Activated naive CD4-positive, alpha-beta T cell (primary cell): ENCODE measurements at places on chromosomes 16 and 17.

DNA sequence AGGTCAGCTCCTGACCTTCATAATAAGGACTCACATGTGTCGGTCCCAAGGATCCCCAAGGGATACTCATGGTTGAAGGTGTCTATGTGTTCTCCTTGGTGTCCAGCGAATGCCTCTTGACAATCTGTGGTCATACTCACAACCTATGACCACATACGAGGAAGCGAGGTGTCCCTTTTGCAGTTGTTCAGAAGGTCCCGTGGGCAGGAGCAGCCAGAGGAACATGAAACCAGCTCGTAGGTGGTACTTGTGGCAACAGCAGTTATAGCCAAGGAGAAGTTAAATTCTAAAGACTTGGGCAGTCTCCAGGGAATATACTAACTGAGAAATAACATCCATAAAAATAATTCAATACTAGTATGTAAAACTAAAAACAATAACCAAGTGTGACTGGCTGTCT, 685.3 kb downstream of the WWOX start:
- no peak for DNase-seq

- DNase-seq: no peak
Measured at GRCh38 chr17:71935341-71935740, 185.5 kb upstream of the SOX9 start.

- DNase-seq: peak; percentile 13
Measured at GRCh38 chr16:9008601-9009260, 45.0 kb upstream of the USP7 start.

DNA sequence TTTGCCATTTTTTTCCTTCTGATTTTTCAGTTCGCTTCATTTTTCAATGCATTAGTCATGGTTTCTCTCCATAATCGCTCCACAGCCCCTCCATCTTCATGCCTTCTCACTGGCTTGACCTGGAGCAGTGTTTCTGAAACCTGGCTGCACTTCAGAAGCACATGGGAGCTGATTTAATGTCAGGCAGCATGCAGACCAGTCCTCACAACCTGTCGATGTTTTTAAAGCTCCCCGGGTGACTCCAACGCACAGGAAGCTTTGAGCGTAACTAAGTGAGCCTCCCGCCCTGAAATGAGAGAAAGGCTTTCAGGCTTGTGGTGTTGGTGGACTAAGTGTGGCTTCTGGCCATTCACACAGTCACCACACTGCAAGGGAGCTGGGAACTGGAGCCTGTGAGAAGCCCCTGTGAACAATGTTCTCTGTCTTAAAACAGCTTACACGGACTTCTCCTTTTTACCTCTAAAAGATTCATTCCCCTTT, 16.8 kb upstream of the DRG2 start:
- no peak for DNase-seq

DNA sequence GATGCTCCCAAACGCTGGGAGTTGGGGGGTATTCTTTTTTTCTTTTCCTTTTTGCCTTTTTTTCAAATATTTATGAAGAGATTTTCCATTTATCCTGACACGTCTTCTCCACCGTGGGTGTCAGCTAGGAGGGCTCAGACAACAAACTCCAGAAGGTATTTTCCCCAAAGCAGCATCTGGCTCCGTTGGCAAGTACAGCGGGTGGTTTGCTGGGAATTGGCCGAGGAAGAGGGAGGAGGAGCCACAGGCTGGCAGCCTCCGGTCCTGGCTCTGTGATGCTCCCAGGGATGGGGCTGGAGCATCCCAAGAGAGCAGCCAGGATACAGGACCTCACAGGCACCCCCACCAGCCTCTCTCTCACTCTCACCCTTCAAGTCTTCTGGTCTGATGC, 10.9 kb upstream of the CACNG4 start:
- no peak for DNase-seq

DNA sequence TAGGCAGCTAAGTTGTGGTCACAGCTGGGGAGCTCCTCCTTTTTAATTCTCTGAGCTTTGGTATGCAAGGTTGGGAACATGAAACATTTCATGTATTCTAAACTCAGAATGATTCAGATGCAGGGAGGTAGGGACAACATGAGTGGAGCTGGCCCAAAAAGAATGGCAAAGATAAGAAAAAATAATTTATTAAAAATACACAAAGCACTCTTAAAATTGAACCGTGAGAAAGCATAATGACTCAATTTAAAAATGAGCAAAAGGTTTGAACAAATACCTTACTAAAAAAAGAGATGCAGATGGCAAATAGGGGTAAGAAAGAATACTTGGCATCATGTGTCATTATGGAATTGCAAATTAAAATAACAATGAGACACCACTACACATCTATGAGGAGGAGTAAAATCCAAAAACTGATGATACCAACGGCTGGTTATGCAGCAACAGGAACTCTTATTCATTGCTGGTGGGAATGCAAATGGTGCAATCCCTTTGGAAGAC, 175.6 kb upstream of the IRX3 start:
- DNase-seq: no peak

- no peak for DNase-seq
Measured at GRCh38 chr16:25716186-25716585, 24.4 kb downstream of the HS3ST4 start.

DNA sequence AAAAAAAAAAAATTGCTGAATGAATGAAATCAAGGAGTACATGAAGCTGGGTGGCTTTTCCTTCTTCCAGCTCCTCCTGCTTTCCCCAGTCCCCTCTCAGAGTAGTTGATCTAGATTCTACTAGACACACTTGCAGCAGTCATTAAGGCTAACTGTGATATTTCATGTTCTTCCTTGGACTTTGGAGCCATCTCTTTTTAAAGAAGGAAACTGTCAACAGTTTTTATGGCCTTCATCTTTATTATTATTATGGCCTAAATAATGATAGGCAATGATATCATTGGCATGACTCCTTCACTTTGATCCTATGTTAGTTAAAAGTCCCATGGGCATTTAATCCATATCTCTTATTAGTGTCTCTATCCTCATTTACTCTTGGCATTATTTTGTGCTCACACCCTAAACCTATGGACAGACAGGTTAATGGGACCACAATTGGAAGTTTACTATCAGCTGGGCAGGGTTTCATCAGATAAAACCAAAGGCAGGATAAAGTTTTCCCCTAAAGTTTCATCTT, 9.7 kb downstream of the C17orf78 start:
- no peak for DNase-seq

GRCh38 chr16:87466975-87467501, 25.8 kb downstream of the ZCCHC14 start:
- no peak for DNase-seq

DNA sequence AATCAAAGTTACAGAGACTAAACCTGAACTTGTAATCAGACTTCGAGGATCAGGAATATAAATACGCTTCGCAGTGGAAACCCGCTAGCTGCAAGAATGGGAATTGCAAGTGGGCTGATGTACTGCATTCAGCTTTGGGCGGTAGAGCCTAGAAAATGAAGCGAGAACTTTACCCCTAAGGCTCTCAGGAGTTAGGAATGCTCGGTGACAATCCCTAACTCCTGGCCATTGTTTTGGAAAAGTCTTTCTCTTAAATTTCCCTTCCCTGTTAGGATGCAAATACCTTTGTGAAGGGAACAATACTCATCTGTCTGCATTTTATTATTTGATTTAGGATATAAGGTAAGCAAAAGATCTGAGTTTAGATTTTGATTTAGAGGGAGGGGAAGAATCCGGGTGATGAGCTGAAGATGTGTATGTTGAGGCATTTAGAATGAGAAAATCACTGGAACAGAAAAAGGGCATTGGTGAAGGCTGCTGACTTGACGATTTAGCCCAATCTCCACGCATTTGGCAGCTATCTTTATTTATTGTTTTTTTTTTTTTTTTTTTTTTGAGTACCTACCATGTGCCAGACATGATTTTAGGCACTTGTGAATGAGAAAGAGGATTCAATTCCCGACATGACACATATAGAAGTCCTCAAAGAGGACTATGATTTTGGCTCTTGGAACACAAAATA, 2.2 kb upstream of the TOX3 start:
- DNase-seq: no peak

DNA sequence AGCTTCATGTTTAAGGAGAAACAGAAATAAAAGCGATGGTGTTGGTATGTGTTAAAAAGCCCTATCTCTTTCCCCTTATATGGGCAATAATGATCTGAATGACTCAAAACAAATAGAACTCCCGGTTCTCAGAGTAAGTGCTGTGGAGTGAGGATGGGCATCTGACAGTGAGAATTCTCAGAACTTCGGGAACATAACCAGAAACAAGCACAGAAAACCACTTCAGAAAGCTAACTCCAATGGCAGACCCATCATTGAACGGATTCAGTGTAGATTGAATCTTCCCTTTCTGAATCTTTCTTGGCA, 67.2 kb downstream of the CDH8 start:
- DNase-seq: no peak

- no peak for DNase-seq
Measured at GRCh38 chr16:85048921-85049562, 21.4 kb downstream of the KIAA0513 start.

GRCh38 chr16:69351309-69352027, at the start of gene TMED6:
TSS of gene TMED6 (minus strand) at chr16:69351786. CDS start at chr16:69351753, 33 bp downstream.
- no peak for DNase-seq
